Activated gamma-delta T cell (primary cell): ENCODE measurements at places on chromosomes 7 and 10.

- no peak for DNase-seq
Measured at GRCh38 chr10:98415731-98416119, 743 bp upstream of the PYROXD2 start.

DNA sequence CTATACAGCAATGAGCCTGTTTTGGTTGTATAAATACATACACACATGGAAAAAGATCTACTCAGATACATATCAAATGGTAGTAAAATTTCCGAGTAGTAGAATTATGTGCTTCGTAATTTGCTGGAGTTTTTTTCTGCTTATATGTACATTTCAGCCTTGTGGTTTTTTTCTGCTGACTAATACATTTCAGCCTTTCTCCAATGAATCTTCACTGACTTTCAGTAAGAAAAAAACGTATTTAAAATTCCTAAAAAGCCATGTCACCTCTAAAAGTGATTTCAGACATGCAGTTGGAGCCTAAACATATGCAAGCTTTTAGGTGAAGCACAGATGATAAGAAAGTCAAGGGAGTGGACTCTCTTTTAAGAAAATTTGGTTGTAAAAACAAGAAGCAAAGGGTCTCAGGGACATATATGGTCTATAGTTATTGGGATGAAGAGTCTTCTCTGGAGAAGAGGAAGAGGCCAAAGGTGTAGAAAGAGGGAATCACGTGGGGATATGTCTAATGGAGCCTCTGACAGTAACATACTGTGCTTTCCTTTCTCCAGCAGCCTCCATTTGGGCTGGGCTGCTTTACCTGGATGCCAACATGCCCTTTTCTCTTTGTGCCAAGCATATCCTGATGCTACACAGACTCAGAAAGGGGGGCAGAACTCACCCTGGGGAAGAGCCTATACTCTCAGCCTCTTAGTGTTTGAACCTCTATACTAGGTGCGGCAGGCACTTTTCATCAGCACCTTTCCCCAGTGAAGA is 2.4 kb downstream of the AMPH start:
- no peak for DNase-seq

DNA sequence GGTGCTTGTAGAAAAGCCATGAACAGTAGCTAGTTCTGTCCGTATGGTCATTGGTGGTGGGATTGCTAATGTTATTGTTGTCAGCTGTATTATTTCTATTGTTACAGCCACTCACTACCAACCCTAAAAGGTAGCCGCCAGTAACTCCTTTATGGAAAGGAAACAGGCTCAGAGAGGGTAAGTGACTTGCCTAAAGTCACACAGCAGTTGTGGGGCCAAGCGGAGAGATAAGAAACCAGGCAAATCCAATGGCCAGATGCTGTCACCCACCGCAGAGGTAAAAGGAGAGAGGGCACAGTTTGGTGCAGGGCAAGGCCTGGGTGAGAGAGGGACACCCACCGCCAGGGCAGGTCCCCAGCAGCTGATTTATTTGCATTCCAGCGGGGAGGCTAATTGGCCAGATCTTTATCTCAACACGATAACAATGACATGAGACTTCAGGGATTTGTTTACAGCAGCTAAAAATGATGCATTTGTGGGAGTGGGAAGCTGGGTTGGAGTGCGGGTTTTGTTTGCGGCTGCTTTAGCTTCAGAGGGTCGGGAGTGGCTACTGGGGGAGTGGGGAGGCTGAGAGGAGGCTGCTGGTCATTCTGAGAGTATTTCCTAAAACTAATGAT is 8.6 kb upstream of the NKX2-3 start:
- no peak for DNase-seq

DNA sequence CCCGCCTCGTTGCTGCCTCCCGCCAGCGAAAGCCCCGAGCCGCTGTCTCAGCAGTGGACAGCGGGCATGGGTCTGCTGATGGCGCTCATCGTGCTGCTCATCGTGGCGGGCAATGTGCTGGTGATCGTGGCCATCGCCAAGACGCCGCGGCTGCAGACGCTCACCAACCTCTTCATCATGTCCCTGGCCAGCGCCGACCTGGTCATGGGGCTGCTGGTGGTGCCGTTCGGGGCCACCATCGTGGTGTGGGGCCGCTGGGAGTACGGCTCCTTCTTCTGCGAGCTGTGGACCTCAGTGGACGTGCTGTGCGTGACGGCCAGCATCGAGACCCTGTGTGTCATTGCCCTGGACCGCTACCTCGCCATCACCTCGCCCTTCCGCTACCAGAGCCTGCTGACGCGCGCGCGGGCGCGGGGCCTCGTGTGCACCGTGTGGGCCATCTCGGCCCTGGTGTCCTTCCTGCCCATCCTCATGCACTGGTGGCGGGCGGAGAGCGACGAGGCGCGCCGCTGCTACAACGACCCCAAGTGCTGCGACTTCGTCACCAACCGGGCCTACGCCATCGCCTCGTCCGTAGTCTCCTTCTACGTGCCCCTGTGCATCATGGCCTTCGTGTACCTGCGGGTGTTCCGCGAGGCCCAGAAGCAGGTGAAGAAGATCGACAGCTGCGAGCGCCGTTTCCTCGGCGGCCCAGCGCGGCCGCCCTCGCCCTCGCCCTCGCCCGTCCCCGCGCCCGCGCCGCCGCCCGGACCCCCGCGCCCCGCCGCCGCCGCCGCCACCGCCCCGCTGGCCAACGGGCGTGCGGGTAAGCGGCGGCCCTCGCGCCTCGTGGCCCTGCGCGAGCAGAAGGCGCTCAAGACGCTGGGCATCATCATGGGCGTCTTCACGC is 825 bp downstream of the ADRB1 start:
- no peak for DNase-seq

DNA sequence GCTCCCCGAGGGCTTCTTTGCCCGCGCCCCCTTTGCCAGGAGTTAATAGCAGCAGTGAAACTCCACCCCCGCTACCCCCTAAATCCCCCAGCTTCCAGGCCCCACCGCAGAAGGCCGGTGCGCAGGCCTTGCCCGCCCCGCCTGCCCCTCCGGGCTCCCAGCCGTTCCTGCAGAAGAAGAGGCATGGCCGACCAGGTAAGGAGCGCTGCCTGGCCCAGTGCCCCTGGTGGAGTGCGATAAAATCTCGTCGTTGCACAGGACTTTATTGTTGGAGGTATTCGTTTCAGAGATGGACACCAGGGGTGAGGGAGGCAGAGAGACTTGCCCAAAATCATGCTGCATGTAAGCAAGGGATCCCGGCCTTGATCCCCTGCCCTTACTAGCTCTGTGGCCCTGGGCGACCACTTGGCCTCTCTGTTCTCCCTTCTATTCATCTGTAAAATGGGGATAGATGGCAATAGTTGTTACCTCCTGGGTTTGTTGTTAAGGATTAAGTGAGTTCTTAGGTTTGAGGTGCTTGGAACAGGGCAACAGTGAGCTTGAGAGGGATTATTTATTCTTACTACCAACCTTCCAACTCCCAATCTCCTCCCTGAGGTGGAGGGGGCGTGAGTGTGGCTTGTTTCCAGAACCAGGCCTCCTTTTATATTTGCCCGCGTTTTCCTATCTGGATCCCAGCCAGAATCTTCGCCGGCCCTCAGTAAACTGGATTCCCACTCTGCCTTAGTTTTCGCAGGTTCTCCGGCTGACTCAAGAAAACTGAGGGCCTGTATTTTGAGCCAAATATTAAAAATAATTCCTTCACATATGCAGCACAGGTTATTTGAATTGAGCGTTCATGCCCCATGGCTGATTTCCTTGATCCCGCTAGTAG is 78.3 kb downstream of the WIPF3 start:
- no peak for DNase-seq
